ENCODE measurements at places on chromosomes 12 and 14. TPM values are rescaled to one million over a fixed set of nuclear protein-coding genes. Genes with fewer than 3 reads are reported as not detected.

DNA sequence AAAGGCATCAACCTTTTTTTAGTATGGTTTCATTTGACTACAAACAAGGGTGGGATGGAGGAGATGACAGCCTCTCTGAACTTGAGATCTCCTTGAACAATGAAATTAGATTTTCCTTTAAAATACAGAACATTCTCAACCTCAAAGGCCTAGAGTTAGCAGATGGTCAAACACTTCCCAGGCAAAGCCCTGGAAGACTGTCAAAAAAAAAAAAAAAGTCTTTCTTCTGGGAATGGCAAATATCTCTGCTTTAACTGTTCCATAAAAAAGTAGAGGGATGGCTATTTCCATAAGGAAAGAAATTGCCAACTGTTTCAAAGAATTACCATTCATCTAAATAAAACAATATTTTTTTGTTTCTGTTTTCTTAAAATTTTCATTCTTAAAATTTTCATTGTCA is 870.8 kb downstream of the GALC start:
- H3K27me3 ChIP-seq = no peaks in the 10 kb centered on the region
- no peaks in the 10 kb centered on the region for H3K36me3 ChIP-seq
- DNase-seq = no peak
- H3K4me1 ChIP-seq = no peaks in the 10 kb centered on the region
- H3K27ac ChIP-seq = no peak overlapping the region
- no peak overlapping the region for H3K4me3 ChIP-seq

DNA sequence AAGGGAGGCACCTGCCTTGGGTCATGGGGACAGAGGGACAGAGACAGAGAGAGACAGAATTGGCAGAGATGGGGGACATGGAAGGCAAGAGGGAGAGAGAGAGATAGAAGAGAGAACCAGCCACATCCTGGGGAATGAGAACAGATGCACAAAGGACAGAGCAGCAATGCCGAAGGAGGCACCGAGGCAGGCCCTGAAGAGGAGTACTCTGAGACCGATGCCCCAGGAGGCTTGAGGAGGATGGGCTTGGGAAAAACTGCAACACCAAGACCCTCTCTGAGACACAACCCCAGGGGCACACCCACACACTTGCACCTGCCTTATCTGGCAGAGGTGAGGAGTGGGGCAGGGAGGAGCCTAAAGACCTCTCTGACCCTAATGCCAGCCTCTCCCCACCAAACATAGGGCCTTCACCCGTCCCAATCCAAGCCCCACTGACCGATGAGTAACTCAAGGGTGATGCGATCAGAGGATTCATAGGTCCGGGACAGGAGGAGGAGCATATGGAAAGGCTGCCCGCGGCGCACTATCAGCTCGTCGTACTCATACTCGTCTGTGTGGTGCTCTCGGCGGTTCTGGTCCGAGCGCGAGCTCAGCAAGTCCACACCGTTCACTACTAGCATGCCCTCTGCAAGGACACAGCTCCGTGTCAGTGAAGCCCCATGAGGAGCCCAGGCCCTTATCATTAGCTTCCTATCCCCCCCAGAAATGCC is 1.6 kb downstream of the TGM1 start:
- H3K4me1 ChIP-seq = no peaks in the 10 kb centered on the region
- H3K27me3 ChIP-seq = no peaks in the 10 kb centered on the region
- H3K4me3 ChIP-seq = no peak overlapping the region
- no peak for DNase-seq

DNA sequence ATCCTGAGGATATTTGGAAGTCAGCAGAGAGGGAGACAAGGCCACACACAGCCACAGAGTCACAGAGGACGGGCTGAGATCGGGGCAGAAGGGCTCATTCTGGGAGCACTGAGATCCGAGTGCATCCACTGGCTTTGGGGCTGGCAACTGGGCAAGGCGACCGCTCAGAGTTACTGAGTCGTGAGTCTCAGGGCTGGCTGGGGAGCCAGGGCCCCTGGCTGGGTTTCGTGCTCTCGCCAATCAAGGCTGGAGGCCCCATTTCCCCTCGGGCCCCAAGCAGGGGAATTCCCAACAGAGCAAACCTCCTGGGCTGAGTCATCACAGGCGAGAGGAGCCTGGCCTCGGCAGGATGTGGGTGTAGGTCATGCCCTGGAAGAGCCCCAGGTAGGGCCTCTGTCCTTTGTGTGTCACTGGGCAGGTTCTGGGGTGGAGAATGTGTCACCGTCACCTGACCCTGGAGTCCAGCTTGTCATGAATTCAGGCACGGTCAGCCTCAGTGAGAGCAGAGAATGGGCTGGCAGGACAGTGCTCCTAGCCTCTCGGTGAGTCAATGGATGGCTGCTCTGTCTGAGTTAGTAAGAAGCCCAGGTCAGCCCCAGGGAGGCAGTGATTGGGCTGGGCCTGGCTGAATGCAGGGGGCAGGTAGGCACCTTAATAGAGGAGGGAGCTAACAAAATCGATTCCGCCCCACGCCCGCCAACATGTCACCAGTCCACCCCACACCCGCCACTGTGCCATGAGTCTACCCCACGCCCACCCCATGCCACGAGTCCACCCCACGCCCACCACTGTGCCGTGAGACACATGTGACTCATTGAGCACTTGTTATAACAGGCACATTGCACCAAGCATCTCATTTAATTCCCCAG is 16.9 kb downstream of the ASB2 start:
- H3K36me3 ChIP-seq = no peaks in the 10 kb centered on the region
- H3K4me3 ChIP-seq = no peak overlapping the region
- no peak overlapping the region for H3K27ac ChIP-seq
- H3K4me1 ChIP-seq = no peaks in the 10 kb centered on the region

- no peak overlapping the region for H3K4me3 ChIP-seq
- no peaks in the 10 kb centered on the region for H3K36me3 ChIP-seq
- H3K27ac ChIP-seq = no peak overlapping the region
- no peaks in the 10 kb centered on the region for H3K27me3 ChIP-seq
- no peak for DNase-seq
Observed at GRCh38 chr14:41699486-41699885, 92.8 kb downstream of the LRFN5 start.

DNA sequence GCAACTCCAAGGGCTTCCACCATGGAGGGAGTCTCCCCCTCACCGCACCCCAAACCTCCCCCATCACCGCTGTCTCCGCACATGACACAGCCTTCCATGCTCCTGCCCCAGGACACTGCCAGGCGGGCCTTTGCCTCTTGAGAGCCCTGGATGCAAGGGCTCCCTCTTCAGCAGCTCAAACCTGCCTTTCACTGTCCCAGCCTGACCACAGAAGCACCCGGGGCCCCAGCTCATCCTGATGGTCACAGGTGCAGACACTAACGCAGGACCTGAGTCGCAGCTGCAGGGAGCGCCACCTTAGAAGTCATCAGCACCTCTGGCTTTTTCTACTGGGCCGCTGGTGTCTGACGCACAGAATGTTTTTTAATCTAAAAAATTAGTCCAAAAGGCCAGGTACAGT is 54.0 kb downstream of the SYNE3 start:
- no peak overlapping the region for H3K4me3 ChIP-seq
- no peaks in the 10 kb centered on the region for H3K4me1 ChIP-seq
- H3K27ac ChIP-seq = no peak overlapping the region
- no peaks in the 10 kb centered on the region for H3K36me3 ChIP-seq

DNA sequence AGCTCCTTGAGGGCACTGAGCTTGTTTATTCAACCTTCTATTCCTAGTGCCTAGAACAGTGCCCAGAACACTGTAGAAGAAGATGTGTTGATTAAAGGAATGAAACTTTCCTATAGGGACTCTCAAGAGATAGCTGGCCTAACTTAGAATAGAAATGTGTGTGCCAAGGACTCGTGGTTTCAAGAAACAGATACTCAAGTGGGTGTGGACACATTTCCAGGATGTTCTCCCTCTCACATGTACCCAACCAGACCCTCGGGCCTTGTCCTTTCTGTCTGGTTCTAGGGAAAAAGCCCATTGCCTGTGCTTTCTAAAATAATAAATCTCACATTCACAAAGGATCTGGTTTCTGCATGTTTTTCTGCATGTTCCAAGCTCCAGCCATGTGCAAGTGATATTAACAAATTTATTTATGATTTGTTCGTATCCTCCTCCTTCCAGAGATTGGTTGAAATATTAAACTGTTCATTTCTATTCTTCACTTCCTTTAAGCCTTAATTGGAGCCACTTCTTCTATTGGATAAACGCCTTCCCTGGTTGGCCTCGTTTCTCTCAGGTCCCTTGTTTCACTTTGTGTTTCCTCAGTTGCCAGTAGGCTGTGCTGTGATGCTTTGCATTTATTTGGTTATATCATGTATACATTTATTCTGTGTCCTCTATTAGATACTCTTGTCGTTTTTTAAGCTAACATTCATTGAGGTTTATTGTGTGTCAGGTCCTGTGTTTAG is 89.8 kb downstream of the CRADD start:
- H3K27ac ChIP-seq = peak overlapping the region; percentile 60
- H3K4me1 ChIP-seq = no peaks in the 10 kb centered on the region
- H3K27me3 ChIP-seq = no peaks in the 10 kb centered on the region
- no peak overlapping the region for H3K4me3 ChIP-seq
- peak; percentile 54 for DNase-seq

- no peaks in the 10 kb centered on the region for H3K4me1 ChIP-seq
- H3K27me3 ChIP-seq = no peaks in the 10 kb centered on the region
- H3K36me3 ChIP-seq = peaks cover 14% of the 10 kb centered on the region
- H3K4me3 ChIP-seq = no peak overlapping the region
- no peak for DNase-seq
- H3K27ac ChIP-seq = no peak overlapping the region
Observed at GRCh38 chr12:53208877-53209463, 1.9 kb upstream of the ITGB7 start.

DNA sequence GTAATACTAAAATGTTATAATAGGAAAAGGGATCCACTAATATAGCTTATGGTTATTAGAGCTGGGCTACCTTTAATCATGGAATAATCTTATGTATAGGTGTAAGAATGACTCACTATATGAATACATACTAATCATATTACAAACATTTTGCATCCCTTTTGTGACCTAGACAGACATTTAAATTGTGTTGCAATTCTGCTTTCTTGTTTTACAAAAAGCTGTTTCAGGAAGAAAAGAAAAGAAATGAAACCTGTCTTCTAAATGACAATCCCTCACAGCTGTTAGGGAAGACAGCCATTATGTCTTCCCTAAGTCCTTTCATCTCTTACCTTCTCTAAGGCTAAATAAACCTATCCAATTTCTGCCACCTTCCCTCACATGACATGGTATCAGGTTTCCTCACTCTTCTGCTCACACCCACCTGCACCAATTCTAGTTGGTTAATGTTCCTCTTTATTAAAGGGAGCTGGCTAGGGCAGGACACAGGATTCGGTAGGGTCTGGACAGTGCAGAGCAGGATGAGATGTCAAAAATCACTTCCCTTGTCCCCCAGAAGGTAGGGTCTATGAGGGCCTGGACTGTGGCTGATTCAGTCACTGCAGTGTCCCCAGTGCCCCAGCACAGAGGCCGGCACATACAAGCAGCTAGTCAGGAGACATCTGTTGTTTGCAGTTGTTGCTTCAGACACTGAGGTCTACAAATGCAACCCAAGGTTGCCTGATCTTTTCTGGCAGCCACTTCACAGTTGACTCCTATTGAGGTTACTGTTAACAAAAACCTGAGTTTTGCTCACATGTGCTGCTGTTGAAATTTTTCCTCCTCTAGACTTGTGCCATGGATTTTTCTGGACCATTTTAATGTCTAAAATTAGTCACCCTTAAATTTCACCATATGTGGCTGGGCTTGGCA is 3.7 kb downstream of the DHRS7 start:
- peak overlapping the region; percentile 86 for H3K4me3 ChIP-seq
- peak overlapping the region; percentile 35 for H3K27ac ChIP-seq
- peaks cover 4% of the 10 kb centered on the region for H3K4me1 ChIP-seq
- no peaks in the 10 kb centered on the region for H3K27me3 ChIP-seq
- DNase-seq = peak; percentile 33
- no peaks in the 10 kb centered on the region for H3K36me3 ChIP-seq

Gene CFAP251
- total RNA-seq = 0.55 TPM

Gene BBOF1
- 3.6 TPM for total RNA-seq

Gene EIF2B2
- total RNA-seq = 43.9 TPM

Gene TSPAN11
- 1.0 TPM for total RNA-seq

Gene FAM177A1
- total RNA-seq = 58.1 TPM

Gene TOMM20L
- total RNA-seq = not detected

Gene PZP
- total RNA-seq = not detected

DNA sequence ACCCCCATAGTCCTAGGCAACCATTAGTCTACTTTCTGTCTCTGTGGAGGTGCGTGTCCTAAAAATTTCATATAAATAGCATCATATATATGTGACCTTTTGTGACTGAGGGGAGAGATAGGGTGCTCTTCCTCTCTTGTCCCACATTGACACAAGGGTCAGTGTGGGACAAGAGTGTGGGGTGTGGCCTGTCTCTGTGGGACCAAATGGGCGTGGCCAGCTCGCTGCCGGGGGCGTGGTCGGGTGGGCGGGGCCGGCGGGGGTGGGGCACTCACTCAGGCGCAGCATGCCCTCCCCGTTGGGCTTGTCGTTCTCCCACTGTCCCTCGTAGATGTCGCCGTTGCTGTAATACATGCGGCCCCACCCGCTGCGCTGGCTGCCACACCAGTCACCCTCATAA is 15.5 kb downstream of the MORN3 start:
- no peak for DNase-seq
- H3K4me1 ChIP-seq = no peaks in the 10 kb centered on the region
- H3K27ac ChIP-seq = no peak overlapping the region
- H3K4me3 ChIP-seq = no peak overlapping the region
- H3K36me3 ChIP-seq = no peaks in the 10 kb centered on the region
- no peaks in the 10 kb centered on the region for H3K27me3 ChIP-seq

DNA sequence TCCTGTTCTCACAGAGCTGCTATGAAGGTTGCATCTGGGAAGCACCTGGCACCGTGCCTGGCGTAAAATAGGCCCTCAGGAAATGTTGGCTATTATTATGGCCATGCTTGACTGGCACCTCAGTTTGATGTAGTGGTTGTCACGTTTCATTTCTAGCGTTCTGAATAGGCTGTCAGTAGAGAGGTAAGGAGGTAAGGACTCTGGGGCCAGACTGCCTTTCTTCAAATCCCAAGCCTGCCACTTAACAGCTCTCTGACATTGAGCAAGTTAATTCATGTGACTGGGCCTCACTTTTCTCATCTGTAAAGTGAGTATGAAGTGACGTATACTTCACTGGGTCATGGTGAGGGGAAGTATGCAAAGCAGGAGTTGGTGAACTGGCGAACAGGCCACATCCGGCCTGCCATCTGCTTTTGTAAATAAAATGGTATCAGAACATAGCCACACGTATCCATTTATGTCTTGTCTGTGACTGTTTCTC is 196.2 kb downstream of the CACNA1C start:
- H3K4me1 ChIP-seq = no peaks in the 10 kb centered on the region
- no peak for DNase-seq
- H3K36me3 ChIP-seq = no peaks in the 10 kb centered on the region

GRCh38 chr14:98984719-98985041 is 287.3 kb downstream of the BCL11B start:
- no peak for DNase-seq
- H3K27ac ChIP-seq = no peak overlapping the region
- no peaks in the 10 kb centered on the region for H3K4me1 ChIP-seq
- H3K4me3 ChIP-seq = no peak overlapping the region
- no peaks in the 10 kb centered on the region for H3K27me3 ChIP-seq

GRCh38 chr12:92488735-92489134 is 214.1 kb upstream of the PLEKHG7 start:
- no peaks in the 10 kb centered on the region for H3K36me3 ChIP-seq
- no peak for DNase-seq
- H3K27ac ChIP-seq = no peak overlapping the region
- no peaks in the 10 kb centered on the region for H3K4me1 ChIP-seq
- no peak overlapping the region for H3K4me3 ChIP-seq

Gene OLR1
- 1.2 TPM for total RNA-seq

Data from prostate gland (tissue), 2 donors.